ENCODE measurements at places on chromosomes 11 and 22.
A peak's percentile ranks its signal among the peaks of the same experiment; 100 is the strongest.

GRCh38 chr11:131932584-131933325 is 562.3 kb downstream of the NTM start:
- DNase-seq: no peak

DNA sequence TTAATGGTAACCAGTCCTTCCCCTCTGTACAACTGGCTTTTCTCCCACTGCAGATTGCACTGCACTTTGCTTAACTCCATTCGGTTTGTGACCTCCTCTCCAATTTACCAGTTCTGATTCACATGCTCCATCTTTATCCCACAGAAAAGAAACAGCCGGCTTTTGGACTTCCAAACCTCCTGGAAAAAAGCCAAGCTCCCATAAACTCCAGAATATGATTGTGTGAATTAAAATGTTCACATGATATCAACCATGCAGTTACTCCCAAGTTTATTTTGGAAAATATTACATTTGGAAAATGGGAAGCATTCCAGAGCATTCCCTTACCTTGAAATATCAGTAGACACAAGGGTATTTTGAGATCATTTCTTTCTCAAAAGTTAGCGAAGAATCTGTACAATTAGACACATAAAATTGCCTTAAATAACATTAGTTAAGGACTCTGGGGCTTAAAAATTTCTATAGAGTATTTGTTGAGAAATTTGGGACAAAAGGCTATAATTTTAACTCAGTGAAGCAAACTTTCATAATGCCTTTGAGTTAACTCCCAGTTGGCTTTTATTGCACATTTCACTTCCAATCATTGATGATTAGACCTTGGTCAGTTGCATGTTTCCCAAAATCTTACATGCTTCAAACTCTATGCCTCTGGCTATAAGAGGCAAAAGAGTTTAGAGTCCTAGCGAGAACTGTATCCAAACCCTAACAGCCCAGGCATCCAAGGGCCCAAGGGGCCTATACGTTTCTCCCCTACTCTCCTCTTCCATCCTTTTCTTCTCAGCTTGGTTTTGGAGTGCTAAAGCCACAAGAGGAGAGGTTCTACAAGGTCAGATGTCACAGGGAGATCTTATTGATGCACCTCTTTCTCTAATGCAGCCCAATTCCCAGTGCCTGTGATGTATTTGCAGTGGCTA is 23.6 kb upstream of the TMEM135 start:
- no peak for DNase-seq

GRCh38 chr11:108994887-108995286 is 330.0 kb downstream of the DDX10 start:
- no peak for DNase-seq

DNA sequence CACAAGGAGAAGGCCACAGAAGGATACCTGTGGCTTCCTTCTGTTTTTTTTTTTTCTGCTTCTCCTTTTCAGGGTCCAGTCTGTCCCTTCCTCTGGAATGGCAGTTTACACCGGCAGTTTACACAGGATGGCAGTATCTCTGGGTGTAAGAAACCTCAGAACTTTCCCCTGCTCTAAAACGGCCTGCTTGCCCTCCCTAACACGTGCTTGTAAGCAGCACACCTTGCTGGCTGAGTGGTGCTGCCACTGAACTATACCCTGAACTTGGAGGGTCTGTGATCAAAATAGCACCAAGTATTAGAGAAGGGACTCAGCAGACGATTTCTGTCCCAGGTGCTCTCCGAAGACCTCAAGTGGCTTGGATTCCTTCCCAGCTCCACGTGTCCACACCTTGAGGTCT is 904 bp upstream of the OPCML start:
- DNase-seq: no peak

GRCh38 chr11:68916439-68916838 is 12.7 kb downstream of the IGHMBP2 start:
- no peak for DNase-seq

GRCh38 chr22:38941488-38941987 is 15.9 kb upstream of the APOBEC3A start:
- no peak for DNase-seq

GRCh38 chr22:22993184-22993583 is 77.1 kb upstream of the GNAZ start:
- DNase-seq: no peak

DNA sequence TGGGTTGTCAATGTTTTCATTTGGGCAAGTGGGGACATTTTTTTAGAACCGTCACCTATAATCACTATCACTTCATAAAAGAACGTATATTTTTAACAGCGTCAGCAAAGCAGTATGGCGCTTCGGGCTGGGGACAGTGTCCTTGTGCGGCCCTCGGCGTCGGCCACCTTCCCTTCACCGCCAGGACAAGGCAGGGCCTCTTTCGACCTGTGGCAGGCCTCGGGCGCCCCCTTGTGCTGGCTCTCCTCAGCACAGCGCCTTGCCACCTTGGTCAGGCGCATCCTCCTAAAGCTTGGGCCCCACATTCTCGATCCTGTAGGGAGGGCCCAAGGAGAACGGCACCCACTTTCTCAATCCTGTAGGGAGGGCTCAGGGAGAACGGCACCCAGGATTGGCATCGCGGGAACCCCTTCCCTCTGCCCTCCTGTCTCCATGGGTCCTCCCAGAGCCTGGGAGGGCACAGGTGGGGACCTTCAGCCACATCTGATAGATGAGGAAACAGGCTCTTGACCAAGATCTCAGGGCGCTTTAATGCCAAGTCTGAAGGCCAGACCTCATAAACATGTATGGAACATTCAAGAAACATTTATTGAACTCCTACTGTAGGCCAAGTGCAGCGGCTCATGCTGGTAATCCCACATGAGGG is 11.5 kb upstream of the FADD start:
- no peak for DNase-seq

- DNase-seq: no peak
Observed at GRCh38 chr11:38718659-38719058, 2120.6 kb upstream of the RAG2 start.

- peak; percentile 43 for DNase-seq
Observed at GRCh38 chr22:41482319-41482935, 13.5 kb downstream of the ACO2 start.

DNA sequence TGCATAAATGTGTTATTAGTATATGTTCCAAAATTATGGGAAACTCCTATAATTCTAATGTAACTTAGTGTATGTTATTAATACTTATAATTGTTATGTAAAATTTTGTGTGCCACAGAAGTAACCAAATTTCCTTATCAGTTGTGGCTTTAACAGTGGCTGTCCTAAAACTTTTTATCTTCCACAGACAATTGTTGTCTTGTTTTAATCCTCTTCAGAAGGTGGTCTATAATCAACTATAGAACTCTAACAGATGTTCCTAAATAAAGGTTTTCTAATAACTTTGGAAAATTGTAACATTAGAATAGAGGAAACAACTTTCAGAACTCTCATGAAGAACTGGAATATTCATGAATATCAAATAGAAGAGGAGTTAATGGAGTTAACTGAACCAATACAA is 44.4 kb upstream of the DBX1 start:
- no peak for DNase-seq

DNA sequence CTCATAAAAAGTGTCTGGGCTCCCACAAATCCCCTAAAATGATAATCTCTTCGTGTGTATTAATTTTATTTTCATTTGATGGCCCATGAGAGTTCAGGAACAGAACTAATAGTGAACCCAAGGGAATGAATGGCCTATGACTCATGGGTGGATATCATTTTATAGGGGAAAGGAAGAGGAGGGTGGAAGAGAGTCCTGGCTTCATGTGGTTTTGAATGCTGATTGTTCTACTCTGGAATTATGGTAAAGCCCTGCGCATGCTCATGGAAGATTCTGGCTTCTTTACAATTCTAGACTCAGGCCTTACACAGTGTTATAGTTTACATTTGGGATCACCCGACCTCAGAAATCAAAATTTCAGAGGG is 35.2 kb downstream of the MAML2 start:
- DNase-seq: peak; percentile 83

DNA sequence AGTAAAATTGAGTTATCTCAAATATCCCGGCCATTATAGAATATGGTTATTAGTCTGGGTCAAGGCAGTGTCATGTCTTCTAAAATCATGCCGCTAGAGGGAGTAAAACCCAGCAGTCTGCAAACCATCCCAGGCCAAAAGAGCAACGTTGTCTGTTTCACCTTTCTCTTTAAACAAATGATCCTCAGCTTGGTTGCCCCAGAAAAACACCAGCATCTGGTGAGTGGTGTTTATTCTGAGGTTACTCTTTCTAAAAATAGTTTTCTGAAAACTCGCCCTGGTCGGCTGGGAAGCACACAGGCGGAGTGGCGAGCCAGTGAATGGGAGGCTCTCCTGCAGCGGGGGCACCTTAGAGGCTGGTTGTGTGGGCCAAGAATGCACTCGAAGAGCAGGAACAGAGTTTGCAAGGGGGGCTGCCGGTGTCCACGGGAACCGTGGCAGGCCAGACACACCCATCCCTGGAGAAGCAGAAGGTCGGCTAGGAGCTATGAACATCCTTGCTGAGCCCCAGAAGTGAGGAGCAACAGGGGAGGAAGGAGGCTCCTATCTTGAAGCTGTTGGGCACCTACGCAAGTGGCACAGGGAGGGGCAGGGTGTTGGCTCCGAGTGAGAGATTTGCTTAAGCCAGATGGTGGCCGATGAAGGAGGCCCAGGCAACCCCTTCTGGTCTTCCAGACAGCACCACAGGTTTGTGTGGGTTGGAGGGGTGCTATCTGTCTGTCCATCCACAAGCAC is 297.1 kb downstream of the ETS1 start:
- DNase-seq: peak; percentile 84

DNA sequence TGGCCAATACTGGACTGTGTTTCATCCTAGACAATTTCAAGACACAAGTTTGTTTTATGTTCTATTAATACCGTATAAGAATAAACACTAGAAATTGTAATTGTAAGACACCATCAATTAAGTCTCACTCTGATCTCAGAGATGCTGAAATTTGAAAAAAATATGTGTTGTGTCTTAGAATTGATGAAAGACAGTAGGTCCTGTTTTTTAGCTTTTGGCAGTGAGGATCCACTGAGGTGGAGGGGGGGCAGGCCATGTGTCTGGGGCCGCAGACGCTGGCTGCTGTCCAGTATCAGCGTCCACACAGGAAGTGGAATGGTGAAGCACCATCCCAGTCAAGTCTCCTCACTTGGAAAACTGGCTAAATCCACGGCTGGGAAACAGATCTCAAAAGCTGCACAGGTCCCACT is 22.5 kb upstream of the ALG8 start:
- DNase-seq: no peak

GRCh38 chr11:5603326-5603725 is 6.9 kb downstream of the TRIM6 start:
- no peak for DNase-seq

GRCh38 chr11:119964136-119965025 is 173.5 kb downstream of the TRIM29 start:
- DNase-seq: no peak

DNA sequence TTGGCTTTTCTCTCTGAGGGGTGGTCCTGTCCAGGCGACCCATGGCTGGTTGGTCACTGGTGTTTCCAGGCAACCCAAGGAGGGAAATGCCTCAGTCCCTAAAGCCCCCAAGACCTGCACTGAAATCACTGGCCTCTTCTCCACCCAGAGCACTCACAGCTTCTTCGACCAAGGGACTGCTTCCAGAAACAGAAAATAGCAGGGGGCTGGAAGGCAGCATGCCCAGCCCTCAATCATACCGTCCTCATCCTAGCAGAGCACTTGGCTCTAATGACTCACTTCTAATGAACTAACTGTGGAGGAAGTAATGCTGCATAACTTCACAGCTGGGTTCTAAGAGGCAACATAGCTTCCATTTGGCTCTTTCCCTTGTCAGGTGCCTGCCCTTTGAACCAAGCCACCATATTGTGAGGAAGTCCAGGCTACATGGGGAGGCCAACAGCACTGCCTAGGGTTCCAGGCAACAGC is 27.6 kb downstream of the DKK3 start:
- DNase-seq: no peak

DNA sequence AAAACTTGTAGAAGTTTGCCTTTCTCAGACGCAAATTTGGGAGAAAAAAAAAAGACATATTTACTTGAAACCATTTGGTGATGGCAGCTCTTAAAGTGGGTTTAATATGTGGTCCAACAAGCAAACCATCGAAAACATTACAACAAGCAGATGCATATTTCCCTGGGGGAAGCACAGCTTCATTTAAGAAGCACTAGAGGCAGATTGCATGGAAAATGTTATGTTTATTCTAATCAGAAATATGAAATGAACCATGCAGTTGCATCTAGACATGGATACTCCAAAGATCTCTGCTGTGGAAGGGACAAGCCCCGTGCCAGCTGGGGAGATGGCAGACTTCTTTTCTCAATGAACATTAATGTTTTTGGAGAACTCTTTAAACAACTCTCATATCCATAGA is 57.4 kb upstream of the PARVA start:
- DNase-seq: no peak

DNA sequence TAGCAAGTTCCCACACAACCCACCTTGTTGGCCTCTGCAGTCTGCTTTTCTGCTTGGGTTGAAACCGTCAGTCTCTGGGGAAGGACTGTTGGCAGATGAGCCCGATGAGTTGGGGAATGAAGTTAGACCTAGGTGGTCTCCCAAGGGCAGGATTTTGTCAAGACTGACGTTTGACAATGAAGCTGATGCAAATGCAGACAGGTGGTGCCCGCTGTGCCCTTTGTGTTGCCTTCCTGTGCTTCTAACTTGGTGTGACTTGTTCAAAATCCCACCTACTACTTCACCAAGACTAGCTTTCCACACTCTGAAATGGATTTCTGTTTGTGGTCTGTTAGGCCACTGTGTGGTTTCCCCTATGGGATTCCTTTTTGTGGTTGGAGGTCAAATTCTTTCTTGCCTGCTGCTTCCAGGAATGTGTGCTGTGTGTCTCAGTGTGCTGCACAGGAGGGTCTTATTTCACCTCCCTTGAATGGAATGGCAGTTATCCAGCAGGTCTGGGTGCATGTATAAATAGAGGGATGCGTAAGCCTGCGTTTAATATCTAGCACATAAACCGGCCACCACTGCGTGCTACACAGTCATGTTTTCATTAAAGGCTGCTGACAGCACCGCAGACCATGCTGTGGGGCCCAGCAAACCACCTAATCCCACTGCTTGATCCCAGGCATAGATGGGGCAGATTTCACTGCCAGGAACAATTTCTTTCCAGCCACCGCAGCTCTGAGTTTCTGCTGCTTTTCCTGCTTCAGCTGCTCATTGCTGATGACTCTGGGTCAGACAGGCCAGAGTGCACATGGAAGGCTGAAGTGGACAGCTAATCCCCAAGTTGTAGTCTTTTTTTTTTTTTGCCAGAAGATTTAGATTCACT is 44.8 kb downstream of the ADAMTS8 start:
- peak; percentile 71 for DNase-seq

DNA sequence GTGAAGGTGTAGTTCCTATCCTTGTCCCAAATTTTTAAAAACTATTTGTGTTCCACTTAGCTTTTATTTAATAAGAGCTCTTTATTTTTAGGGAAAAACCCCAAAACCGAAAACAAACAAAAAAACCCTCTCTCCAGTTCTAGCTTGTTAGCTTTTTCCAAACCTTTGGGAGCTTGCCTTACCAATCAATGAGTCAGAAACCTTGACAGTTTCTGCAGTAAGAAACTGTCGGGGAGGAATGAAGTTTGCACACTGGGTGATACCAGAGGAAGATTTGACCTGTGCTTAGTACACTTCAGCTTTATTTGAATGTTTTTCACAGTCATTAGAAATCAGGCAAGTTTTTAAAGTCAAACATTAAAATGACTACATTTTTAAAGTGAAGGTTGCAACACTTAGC is 105.0 kb downstream of the FAT3 start:
- peak; percentile 43 for DNase-seq
